ENCODE measurements at places on chromosomes 6 and 20.

GRCh38 chr6:140027219-140027618 is 652.8 kb upstream of the CITED2 start:
- no peak for DNase-seq

DNA sequence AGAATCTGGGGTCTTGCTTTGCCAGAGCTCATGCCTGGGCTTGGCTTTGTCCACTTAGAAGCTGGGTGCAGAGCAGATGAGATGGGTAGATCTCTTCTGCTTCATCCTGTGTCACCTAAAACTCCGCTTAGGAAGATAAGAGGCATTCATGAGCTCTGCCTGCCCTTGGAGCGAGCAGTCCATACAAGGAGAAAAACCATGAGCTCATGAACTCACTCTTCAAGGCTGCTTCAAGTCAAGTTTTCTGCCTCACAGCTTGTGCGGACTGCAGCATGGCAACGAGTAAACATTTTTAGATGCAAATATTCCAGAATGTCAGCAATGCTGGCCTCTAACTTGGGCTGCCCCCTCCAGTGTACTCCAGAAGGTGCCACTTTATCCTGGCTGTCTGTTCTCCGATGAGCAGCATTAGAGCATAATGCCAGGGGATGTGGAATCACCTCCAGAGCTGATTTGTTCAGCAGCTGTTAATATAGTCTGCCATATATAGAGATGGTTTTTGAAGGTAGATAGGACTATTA is 10.7 kb upstream of the UQCC2 start:
- no peak for DNase-seq

GRCh38 chr6:124974771-124975377 is 12.6 kb downstream of the RNF217 start:
- DNase-seq, result no peak

DNA sequence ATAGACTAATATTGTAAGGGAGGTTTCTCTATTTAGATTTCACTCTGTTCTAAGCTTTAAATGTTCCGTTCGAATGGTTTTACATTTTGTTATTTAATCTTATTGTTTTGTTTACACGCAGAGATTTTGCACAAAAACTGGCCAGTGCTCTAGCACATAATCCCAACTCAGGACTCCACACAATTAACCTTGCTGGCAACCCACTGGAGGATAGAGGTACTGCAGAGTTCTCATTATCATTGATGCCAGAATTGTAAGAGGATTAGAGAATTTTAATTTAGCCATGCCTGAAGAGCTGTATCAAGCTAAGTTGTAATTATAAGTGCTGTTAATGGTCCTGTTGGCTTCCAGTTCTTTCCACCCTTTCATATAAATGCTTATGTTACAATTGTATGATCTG is 179.7 kb upstream of the SCGN start:
- no peak for DNase-seq

- no peak for DNase-seq
Measured at GRCh38 chr6:91626911-91627310, 1040.0 kb upstream of the MAP3K7 start.

- DNase-seq, result no peak
Measured at GRCh38 chr6:34661357-34661756, 35.2 kb downstream of the ILRUN start.

GRCh38 chr6:22409486-22409885 is 112.7 kb upstream of the PRL start:
- DNase-seq, result no peak

DNA sequence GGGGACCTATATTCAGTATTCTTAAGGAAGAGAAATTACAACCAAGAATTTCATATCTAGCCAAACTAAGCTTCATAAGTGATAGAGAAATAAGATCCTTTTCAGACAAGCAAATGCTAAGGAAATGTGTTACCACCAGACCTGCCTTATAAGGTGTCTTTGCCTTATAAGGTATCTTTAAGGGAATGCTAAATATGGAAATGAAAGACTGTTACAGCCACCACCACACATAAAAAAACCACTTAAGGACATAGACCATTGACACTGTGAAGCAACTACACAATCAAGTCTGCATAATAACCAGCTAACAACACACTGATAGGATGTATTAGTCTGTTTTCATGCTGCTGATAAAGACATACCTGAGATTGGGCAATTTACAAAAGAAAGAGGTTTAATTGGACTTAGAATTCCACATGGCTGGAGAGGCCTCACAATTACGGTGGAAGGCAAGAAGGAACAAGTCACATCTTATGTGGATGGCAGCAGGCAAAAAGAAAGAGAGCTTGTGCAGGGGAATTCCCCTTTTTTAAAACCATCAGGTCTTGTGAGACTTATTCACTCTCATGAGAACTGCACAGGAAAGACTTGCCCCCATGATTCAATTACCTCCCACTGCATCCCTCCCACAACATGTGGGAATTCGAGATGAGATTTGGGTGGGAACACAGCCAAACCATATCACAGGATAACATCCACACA is 119.2 kb upstream of the LAMA2 start:
- no peak for DNase-seq

DNA sequence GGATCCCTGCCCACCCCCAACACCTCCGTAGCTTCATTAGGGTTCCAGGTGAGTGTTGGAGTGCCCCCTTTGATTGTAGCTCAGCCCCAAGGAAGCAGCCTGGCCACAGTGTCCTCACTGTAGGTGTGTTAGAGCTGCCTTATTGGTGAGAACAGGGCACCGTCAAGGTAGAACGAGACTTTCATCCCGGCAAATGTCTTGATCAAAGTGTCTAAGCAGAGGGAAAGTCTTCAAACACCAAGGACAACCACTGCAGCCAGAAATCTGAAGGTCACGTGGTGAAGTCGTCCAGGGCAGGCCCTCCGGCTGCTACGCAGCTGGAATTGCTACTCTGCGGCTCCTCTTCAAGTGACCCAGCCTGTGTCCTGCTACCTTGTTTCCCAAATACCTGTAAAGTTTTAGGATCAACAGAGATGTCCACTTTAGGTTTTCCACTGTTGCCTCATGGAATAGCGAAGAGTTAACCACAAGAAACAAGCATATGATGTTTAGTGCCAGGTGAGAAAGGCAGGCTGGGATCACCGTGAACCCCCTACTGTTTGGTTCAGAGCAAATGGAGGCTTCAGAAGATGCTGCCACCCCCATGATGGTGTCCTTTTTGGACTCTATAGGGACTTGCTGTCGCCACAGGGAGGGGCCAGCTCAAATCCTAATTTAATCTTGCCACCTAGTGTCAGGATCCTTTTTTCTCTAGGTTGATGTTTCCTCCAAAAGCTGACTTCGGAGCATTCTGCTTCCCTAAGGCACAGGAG is 1.7 kb upstream of the DLL1 start:
- no peak for DNase-seq

GRCh38 chr20:48550814-48551213 is 277.0 kb downstream of the PREX1 start:
- DNase-seq, result no peak

DNA sequence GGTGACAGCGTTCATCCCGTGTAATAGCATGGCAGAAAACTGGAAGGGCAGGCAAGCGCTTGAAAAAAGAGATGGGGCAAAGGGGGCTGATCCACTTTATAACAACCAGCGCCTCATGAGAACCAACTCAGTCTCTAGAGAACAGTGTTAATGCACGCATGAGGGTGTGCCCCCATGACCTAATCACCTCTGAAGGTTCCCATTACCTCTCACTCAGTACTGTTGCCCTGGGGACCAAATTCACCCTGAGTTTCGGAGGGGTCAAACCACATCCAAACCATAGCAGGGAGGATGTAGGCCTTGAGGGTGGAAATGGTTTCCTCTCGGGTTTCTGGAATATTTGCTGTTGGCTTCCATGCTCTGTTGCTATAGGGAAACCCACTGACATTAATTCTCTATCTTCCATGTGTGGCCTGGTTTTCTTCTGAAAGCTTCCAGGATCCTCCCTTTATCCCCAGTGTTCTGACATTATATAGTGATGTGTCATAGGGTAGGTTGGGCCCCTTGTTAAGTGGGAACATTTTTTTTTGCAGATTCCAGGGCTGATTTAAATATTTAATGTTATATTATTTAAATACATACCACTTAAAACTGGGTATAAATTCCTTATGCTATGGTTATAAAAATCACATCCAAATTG is 65.2 kb downstream of the PPP1R14C start:
- DNase-seq, result no peak

GRCh38 chr6:108837236-108837971 is 10.8 kb upstream of the ARMC2 start:
- no peak for DNase-seq

GRCh38 chr6:132673376-132674094 is 14.6 kb upstream of the TAAR1 start:
- no peak for DNase-seq

DNA sequence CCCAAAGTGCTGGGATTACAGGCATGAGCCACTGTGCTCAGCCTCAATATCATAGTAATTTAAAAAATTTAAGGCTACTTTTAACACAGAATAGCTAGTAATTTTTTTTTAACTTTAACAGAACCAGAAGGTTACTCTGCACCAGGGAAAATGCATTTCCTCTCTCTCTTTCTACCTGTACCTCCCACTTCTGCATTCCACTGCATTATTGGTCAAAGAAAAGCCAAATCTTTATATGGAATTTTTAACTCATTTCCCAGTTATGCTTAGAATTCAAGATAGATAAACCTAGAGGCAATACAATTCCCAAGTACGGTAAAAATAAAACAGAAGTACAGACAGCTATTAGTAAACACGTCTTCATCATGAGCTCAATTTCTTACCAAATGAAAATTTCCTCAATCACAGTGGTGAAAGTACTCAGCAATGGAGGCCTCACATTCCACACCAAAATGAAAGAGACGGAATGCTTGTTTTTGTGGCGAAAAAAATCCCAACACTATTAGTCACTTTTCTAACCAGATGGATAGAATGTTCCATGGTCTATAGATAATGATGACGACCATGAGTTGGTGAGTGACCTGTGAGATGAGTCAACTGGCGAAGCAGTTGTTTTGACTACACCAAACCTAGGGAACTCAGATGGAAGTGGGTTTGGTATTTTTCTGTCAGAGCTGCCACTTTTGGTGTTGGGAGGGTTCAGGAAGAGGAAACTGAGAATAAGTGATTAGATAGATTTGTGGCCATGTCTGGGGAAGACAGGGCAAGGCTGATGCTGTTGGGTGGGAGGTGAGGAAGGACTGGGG is 104.7 kb upstream of the SGK1 start:
- DNase-seq, result no peak

DNA sequence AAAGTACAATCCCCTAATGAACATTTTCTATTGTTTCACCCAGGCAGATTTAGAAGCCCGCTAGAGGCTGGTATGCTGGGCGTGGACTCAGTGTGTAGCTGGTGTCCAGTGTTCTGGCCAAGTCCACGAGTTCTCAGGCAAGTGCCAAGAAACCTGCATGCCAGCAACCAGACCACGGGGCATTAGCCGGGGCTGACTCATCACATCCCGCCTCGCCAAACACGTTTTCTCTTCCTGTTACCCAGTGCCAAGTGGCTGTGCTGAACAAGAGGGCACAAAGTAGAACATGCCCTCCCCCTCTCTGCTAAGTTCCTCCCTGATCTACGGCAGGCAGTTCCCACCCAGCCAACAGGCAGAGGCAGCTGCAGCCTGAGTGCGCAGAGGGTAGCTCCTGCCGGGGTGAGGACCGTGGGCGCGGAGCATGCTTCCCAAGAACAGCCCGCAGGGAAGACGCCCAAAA is 29.6 kb downstream of the RAMACL start:
- no peak for DNase-seq

GRCh38 chr6:167336844-167337630 is 12.2 kb downstream of the TTLL2 start:
- no peak for DNase-seq

- no peak for DNase-seq
Measured at GRCh38 chr20:50574586-50574985, 64.4 kb downstream of the PTPN1 start.

DNA sequence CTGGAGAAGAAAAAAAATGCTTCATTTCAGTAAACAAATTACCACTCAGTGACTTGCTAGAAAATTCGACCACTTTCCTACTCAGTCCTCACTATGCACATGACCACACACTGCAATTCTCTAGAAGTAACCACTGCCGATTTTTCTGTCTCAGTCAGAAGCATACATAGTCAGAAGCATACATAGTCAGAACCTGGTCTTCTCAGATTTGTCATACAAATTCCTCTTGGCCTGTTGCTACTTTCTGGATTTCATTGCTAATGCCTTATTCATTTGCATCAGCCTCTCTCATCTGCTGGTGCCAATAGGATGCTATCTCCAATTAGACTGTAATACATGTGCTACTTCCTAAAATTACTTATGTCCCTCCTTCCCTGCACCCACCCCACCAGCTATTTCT is 10.2 kb upstream of the KIF16B start:
- no peak for DNase-seq

DNA sequence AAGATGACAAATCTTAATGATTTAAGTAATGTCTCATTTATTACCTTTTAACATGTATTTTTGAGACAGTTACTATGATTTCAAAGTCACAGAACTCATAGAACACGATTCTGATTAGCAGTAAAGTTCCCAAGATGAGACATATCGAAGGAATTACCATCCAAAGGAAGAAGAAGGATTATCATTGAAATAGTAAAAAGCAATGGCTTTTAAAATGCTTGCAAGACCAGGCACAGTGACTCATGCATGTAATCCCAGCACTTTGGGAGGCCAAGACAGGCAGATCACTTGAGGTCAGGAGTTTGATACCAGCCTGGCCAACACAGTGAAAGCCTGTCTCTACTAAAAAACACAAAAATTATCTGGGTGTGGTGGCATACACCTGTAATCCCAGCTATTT is 219.2 kb downstream of the KHDC1L start:
- DNase-seq, result no peak

DNA sequence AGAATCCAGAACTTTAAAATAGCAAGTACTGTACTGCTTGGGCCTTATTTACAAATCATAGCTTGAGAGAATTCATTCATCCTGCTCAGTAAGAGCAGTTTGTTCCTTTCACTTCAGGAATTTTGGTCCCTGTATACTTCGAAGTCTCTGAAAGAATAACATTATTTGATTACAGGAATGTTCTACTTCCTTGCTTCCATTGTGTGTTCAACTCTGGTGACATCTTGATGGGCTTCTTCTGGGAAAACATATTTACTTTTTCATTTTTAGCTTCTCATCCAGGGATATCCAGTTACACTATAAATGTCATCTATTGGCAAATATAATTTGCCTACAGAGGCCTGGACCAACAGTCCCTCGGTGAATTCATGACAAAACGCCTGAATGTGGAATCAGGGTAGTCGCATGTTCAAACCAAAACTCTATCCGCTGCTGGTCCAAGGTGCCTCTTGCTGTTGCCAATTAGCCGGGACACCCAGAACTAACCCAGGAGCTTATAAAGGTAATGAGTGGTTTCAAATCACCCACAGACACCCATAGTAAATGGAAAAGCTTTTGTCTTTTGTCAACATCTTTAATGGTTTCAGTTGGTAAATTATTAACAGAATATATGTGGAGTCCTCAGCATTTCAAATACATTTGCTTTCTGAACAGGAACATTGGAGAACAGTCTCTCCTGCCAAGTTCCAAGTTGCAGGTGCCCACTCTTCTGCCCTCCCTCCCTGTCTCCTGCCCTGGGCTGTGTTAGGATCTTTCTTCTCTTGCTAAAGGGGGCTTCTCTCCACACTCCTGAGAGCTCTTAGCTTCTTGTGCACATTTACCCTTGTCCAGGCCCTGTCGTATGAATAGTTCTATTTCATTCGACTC is 162.5 kb upstream of the CITED2 start:
- DNase-seq, result no peak
